ENCODE measurements at places on chromosomes 5 and 9. TPM values are rescaled to one million over a fixed set of nuclear protein-coding genes. Genes with fewer than 3 reads are reported as not detected.

GRCh38 chr5:135133698-135134515 lies 99.9 kb upstream of the PITX1 start:
- DNase-seq = no peak
- H3K4me1 ChIP-seq = no peaks in the 10 kb centered on the region
- no peaks in the 10 kb centered on the region for H3K36me3 ChIP-seq

- H3K36me3 ChIP-seq = no peaks in the 10 kb centered on the region
- H3K27ac ChIP-seq = no peak overlapping the region
- no peak overlapping the region for H3K4me3 ChIP-seq
- H3K4me1 ChIP-seq = no peaks in the 10 kb centered on the region
- no peak for DNase-seq
Observed at GRCh38 chr5:149416987-149417710, 38.1 kb upstream of the IL17B start.

- H3K27me3 ChIP-seq = no peaks in the 10 kb centered on the region
- H3K36me3 ChIP-seq = peaks cover 14% of the 10 kb centered on the region
- peaks cover 32% of the 10 kb centered on the region for H3K4me1 ChIP-seq
- H3K4me3 ChIP-seq = peak overlapping the region; percentile 98
Observed at GRCh38 chr5:163458778-163459385, 1.0 kb downstream of the NUDCD2 start.

The SLC2A8 gene
- 16.5 TPM for total RNA-seq

GRCh38 chr5:59182760-59183159 lies 599.9 kb downstream of the RAB3C start:
- H3K4me3 ChIP-seq = no peak overlapping the region
- H3K27ac ChIP-seq = no peak overlapping the region
- no peak for DNase-seq
- no peaks in the 10 kb centered on the region for H3K36me3 ChIP-seq

DNA sequence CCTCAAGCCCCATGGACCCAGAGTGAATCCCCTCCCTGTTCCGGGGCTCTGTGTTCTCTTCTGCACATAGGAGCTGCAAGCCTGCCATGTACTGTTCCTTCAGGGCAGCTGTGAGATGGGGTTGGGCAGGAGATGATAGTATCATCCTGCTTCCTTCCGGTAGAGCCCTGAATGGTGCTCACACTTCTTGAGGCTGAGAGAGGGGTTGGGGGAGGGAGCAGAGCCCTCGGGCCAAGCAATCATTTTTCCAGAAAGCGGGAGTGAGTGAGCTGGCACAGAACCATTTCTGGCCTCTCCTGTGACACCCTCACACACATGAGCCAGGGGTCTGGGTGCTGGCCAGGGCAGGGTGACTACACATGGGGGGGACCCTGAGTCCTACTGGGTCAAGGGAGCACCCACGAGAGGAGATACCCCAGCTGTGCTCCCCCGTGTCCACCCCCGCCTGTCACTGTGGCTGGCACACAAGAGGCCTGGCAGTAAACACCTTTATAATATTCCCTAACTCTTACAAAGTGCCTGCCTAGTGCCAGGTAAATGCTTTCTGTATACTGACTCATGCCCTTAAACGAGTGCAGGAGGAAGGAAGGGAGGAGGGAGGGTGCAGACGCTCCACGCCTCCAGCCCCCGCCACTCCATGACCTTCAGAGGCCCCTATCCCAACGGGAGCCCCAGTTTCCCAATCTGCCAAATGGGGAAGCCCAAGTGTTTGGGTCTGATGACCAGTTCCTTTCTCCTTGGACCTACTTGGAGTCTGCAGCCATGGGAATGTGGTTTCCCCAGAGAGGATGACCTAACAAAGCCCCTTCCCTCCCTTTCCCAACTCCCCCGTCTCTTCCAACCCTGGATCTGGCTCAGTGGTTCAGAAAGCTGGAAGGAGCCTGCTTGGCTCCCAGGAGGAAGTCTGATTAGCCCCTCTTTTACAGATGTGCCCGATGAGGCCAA lies 15.5 kb downstream of the AKNA start:
- peaks cover 66% of the 10 kb centered on the region for H3K4me1 ChIP-seq
- no peak for DNase-seq
- H3K36me3 ChIP-seq = peaks cover 24% of the 10 kb centered on the region
- no peaks in the 10 kb centered on the region for H3K27me3 ChIP-seq
- H3K27ac ChIP-seq = peak overlapping the region; percentile 77
- H3K4me3 ChIP-seq = peak overlapping the region; percentile 84

DNA sequence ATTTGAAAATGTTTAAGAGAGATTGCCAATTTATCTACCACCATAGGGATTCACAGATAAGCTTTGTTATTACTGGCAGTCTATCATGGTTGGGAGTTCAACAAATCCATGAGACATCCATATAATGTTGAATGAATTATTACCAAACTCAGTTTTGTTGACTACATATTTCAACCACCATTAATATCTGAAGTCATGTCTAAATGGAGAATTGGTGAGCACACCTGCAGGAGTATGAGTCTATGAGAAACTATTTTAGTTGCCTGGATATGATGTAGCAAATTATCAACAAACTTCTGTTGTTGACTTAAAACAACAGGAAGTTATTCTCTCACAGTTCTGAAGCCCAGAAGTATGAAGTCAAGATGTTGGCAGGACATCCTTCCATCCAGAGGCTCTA lies 126.8 kb upstream of the FBXL7 start:
- no peak for DNase-seq
- no peaks in the 10 kb centered on the region for H3K27me3 ChIP-seq
- no peak overlapping the region for H3K27ac ChIP-seq
- no peaks in the 10 kb centered on the region for H3K36me3 ChIP-seq
- H3K4me1 ChIP-seq = no peaks in the 10 kb centered on the region
- H3K4me3 ChIP-seq = no peak overlapping the region

DNA sequence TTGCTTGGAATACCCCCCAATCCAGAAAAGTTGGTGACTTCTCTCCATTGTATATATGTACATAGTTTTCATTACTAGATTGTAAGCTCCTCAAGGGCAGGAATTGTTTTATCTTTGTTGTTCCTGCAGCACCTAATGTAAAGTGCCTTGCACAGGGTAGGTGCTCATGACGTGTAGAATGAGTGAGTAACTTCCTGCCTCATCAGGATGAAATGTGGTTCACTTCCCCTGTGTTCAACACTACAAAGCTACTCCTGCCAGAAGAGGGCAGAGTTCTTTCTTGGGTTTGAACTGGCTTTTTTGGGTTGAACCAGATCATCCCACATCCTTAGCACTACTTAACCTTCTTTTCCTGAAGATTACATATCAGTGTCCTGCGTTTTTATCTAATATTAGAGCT lies 23.9 kb downstream of the GTF3C4 start:
- H3K27ac ChIP-seq = no peak overlapping the region
- H3K36me3 ChIP-seq = peaks cover 43% of the 10 kb centered on the region
- DNase-seq = peak; percentile 66
- no peak overlapping the region for H3K4me3 ChIP-seq
- peaks cover 5% of the 10 kb centered on the region for H3K4me1 ChIP-seq

DNA sequence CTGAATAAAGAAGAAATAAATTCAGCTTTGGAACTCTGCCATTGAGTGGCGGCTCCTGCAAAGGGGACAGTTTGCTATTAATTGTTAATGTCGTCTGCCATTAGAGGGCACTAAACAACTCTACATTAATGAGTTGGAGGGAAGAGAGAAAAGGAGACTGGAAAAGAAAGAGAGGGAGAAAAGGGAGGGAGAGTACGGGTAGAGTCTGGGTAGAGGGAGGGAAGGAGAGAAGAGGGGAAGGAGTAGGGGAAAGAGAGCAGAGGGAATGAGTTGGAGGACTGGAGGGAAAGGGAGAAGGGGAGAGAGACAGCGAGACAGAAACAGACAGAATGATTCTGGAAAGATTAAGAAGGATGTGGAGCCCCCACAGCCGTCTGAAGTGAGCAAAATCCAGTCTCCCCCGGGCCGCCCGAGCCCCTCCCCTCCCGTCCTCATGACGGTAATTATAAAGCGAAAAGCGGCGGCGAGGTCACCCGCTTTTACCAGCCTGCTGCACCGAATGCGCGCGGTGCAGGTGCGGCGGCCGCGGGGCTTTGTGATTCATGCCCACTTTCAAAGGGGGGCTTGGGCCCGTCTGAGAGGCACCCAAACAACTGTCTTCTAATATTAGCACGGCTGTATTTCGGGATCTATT lies 1.9 kb upstream of the FST start:
- no peak overlapping the region for H3K27ac ChIP-seq
- peaks cover 6% of the 10 kb centered on the region for H3K36me3 ChIP-seq
- H3K27me3 ChIP-seq = peaks cover 38% of the 10 kb centered on the region
- peak overlapping the region; percentile 96 for H3K4me3 ChIP-seq
- no peak for DNase-seq

The ABLIM3 gene
- total RNA-seq = not detected

DNA sequence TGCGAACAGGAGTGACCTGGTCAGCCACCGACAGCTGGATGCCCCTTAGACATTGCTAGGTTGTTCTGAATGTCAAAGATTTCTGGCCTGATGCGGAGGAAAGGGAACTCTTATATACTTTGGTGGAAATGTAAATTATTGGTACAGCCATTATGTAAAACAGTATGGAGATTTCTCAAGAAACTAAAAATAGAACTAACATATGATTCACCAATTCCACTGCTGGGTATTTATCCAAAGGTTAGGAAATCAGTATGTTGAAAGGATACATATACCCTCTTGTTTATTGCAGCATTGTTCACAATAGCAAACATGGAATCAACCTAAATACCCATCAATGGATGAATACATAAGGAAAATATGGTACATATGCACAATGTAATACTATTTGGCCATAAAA lies 31.8 kb downstream of the DMRT3 start:
- H3K27me3 ChIP-seq = peaks cover 27% of the 10 kb centered on the region
- no peak for DNase-seq
- no peak overlapping the region for H3K4me3 ChIP-seq
- H3K27ac ChIP-seq = peak overlapping the region; percentile 38

The SMIM32 gene
- not detected for total RNA-seq

The BAAT gene
- 0.07 TPM for total RNA-seq

- no peak for DNase-seq
- H3K36me3 ChIP-seq = no peaks in the 10 kb centered on the region
- H3K27ac ChIP-seq = no peak overlapping the region
- H3K4me1 ChIP-seq = no peaks in the 10 kb centered on the region
- H3K27me3 ChIP-seq = no peaks in the 10 kb centered on the region
Observed at GRCh38 chr5:17796757-17797396, 162.6 kb downstream of the TAF11L14 start.

The GRK6 gene
- 113 TPM for total RNA-seq

GRCh38 chr9:105636331-105636730 lies 25.9 kb upstream of the TAL2 start:
- H3K4me1 ChIP-seq = no peaks in the 10 kb centered on the region
- H3K4me3 ChIP-seq = no peak overlapping the region
- peaks cover 9% of the 10 kb centered on the region for H3K36me3 ChIP-seq
- no peak for DNase-seq
- H3K27me3 ChIP-seq = no peaks in the 10 kb centered on the region

The PCDHB14 gene
- not detected for total RNA-seq

- H3K27me3 ChIP-seq = peaks cover 13% of the 10 kb centered on the region
- H3K4me1 ChIP-seq = peaks cover 4% of the 10 kb centered on the region
- no peak overlapping the region for H3K27ac ChIP-seq
- no peak for DNase-seq
- H3K4me3 ChIP-seq = no peak overlapping the region
Observed at GRCh38 chr5:180594311-180595045, 3.2 kb upstream of the SCGB3A1 start.

- no peak overlapping the region for H3K27ac ChIP-seq
- no peak overlapping the region for H3K4me3 ChIP-seq
- no peaks in the 10 kb centered on the region for H3K36me3 ChIP-seq
- no peaks in the 10 kb centered on the region for H3K4me1 ChIP-seq
- DNase-seq = no peak
Observed at GRCh38 chr5:169494941-169495548, 88.5 kb upstream of the SPDL1 start.

The CLIC3 gene
- 4.3 TPM for total RNA-seq

The RAD17 gene
- total RNA-seq = 24.1 TPM

The GRM6 gene
- not detected for total RNA-seq

The FCN2 gene
- not detected for total RNA-seq

The PDLIM4 gene
- not detected for total RNA-seq

GRCh38 chr9:125835655-125836054 lies 88.5 kb downstream of the PBX3 start:
- no peak for DNase-seq
- H3K36me3 ChIP-seq = no peaks in the 10 kb centered on the region
- no peak overlapping the region for H3K4me3 ChIP-seq
- H3K27ac ChIP-seq = no peak overlapping the region

GRCh38 chr9:93009337-93010015 lies 49.0 kb upstream of the SUSD3 start:
- DNase-seq = no peak
- H3K4me3 ChIP-seq = no peak overlapping the region
- H3K27ac ChIP-seq = no peak overlapping the region
- no peaks in the 10 kb centered on the region for H3K27me3 ChIP-seq
- H3K36me3 ChIP-seq = peaks cover 9% of the 10 kb centered on the region

The ANKRD18B gene
- not detected for total RNA-seq

DNA sequence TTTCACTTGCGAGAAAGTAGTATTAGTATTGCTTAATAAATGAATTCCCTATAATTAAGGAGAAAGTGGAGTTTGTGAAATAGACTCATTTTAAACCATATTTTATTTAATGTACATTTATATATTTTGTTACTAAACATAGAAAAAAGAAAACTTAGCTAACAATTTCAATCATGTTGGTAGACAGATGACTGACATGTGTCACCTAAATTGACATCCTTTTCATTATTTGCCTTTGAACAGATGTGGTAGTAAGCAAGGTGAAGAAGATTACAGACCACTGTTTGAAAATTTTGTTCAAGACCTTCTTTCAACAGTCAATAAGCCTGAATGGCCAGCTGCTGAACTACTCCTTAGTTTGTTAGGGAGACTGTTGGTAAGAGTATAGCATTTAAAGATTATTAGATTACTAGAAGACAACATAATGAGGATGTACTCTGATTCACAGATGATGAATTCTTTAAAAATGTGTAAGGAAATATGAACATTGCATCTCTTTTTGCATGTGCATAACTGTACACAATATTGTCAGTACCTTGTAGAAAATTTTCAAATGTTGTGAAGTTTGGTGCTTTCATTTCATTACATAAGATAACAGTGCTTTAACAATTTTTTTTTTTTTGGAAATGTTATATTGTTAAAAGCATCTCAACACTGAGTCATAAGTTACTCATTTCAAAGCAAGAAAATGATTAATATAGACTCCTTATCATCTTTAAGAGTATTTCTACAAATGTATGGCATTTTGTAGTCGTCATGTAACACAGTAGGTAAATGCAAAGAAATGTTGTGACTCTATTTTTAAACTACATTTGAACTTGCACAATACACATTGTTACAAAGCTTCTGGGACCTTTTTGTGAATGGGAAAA lies 139.5 kb downstream of the NIPBL start:
- H3K27me3 ChIP-seq = no peaks in the 10 kb centered on the region
- no peak overlapping the region for H3K27ac ChIP-seq
- H3K4me3 ChIP-seq = no peak overlapping the region
- H3K36me3 ChIP-seq = peaks cover 9% of the 10 kb centered on the region
- no peak for DNase-seq

- H3K4me3 ChIP-seq = no peak overlapping the region
- H3K4me1 ChIP-seq = no peaks in the 10 kb centered on the region
- peaks cover 17% of the 10 kb centered on the region for H3K27me3 ChIP-seq
- no peak overlapping the region for H3K27ac ChIP-seq
- DNase-seq = no peak
Observed at GRCh38 chr9:14428781-14429230, 114.9 kb upstream of the NFIB start.

The PGM5 gene
- not detected for total RNA-seq

- no peak overlapping the region for H3K27ac ChIP-seq
- DNase-seq = no peak
- no peak overlapping the region for H3K4me3 ChIP-seq
- peaks cover 60% of the 10 kb centered on the region for H3K27me3 ChIP-seq
Observed at GRCh38 chr5:33938507-33938796, 2.3 kb downstream of the RXFP3 start.

GRCh38 chr9:37534901-37535300 lies 41.3 kb downstream of the FBXO10 start:
- no peaks in the 10 kb centered on the region for H3K27me3 ChIP-seq
- H3K4me1 ChIP-seq = peaks cover 4% of the 10 kb centered on the region
- H3K27ac ChIP-seq = no peak overlapping the region
- no peak for DNase-seq
- no peak overlapping the region for H3K4me3 ChIP-seq

Measured in natural killer cell treated with Interleukin-12 subunit alpha and Interleukin-12 subunit beta and Interleukin-15 and Interleukin-18, amount 100 ng/mL, for 72 hours (primary cell).